Lung (tissue), 17 donors: ENCODE measurements at places on chromosomes 4 and X. TPM values are rescaled to one million over a fixed set of nuclear protein-coding genes. Genes with fewer than 3 reads are reported as not detected.

DNA sequence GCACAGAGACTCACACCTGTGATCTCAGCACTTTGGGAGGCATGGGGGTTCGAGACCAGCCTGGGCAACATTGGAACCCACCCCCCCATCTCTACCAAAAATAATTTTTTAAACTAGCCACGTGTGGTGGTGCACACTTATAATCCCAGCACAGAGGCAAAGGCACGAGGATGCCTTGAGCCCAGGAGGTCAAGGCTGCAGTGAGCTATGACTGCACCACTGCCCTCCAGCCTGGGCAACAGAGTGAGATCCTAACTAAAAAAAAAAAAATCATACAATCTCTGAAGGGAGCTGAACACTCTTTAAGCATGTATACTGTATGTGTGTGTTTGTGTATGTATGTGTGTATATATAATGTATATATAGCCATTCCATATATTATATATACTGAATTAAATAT is 2.5 kb upstream of the PRKX start:
- DNase-seq: no peak
- no peak overlapping the region for H3K4me3 ChIP-seq
- H3K27me3 ChIP-seq: peaks cover 11% of the 10 kb centered on the region
- H3K4me1 ChIP-seq: no peaks in the 10 kb centered on the region
- no peaks in the 10 kb centered on the region for H3K36me3 ChIP-seq

DNA sequence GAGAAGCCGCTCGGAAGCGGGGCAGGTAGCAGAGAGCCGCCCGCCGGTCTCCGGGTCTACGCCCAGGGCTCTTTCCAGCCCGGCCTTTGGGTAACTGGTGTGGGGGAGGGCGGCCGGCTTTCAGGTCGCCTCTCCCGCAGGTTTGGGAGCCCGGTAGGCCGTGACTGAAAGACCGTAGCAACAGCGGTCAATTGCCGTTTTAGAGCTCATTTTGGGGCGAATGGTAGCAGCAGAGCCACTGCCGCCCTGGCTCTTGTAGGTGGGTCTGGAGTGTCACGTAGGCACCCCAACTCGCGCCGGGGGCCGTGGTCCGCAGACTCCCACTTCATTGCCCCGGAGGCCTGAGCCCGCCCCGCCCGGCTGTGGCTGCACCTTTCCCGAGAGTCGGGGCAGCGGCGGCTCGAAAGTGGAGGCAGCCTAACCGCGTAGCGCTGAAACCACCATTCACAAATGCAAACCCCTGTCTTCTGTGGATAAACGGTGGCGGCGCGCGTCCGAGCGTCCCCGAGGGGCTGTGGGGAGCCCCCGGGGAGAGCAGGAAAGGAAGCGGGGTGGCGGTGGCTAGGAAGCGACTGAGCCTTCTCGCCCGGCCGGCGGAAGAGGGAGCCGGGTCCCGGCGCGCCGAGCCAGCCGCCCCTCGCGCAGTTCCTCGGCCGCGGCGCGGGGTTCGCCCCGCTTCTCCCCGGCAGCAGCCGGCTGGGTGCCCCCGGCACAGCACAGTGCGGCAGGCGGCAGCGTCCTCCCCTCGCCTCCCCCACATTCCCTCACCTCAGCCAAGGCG is 2185.1 kb upstream of the TENM3 start:
- H3K4me1 ChIP-seq: peaks cover 17% of the 10 kb centered on the region
- H3K4me3 ChIP-seq: peak overlapping the region; percentile 27
- no peaks in the 10 kb centered on the region for H3K36me3 ChIP-seq
- H3K27me3 ChIP-seq: peaks cover 5% of the 10 kb centered on the region
- H3K27ac ChIP-seq: no peak overlapping the region

DNA sequence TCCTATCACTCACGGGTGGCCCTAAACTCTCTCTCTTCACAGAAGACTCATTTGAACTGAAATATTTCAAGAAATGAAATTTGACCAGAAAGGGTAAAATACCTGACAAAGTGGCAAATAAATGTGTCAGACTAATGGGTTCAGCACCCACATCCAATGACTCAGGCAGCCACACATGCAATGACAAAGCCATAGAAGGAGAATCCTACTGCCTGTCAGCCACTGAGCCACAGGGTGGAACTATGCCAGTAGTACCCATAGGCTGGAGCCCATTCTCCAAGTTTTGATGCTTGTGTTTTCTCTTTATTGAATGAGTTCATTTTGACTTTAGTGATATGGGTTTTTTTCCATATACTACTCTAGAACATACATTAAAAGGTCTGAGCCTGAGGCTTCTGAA is 179.0 kb downstream of the BEND2 start:
- no peak overlapping the region for H3K4me3 ChIP-seq
- no peak overlapping the region for H3K27ac ChIP-seq
- DNase-seq: no peak
- no peaks in the 10 kb centered on the region for H3K4me1 ChIP-seq
- H3K36me3 ChIP-seq: no peaks in the 10 kb centered on the region

GRCh38 chr4:149713031-149713430 is 102.6 kb downstream of the IQCM start:
- no peak overlapping the region for H3K27ac ChIP-seq
- DNase-seq: no peak
- H3K4me1 ChIP-seq: peaks cover 6% of the 10 kb centered on the region
- H3K4me3 ChIP-seq: no peak overlapping the region
- no peaks in the 10 kb centered on the region for H3K27me3 ChIP-seq
- no peaks in the 10 kb centered on the region for H3K36me3 ChIP-seq

DNA sequence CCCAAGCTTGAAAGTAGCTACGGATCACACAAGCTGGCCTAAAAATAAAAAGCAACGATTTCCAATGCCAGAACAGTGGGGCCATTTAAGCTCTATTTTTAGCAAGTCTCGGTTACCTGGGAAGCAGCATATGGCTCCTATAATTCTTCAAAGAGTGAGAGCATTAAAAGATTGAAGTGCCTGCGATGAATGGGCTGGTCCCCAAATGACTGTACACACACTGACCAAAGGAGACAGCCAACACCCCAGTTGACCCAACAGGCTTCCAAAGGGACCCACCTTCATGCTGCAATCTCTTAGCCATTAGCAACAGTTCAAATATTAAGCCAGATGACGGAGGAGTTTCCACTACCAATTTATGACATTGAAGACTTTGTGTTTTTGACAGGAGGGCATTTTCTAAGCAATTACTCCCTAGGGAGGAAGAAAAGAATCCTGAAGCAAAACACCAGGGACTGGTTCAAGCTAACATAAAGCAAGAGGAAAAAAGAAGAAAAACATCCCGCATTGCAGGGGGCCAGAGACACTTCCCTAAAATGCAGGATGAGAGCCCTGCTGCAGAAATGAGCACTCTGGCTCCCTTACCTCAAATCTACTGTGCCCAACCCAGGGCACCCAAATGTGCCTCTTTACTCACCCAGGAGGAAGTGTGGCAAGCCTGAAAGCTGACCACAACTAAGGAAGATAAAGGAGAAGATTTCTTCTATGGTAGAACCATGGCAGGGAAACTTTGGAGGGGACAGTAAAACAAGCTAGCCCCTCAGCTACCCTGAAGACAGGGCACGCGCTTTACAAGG is 21.6 kb downstream of the SH3KBP1 start:
- DNase-seq: no peak
- H3K27ac ChIP-seq: no peak overlapping the region
- peaks cover 4% of the 10 kb centered on the region for H3K4me1 ChIP-seq
- no peaks in the 10 kb centered on the region for H3K36me3 ChIP-seq
- no peak overlapping the region for H3K4me3 ChIP-seq

GRCh38 chr4:187179086-187180058 is 455.7 kb upstream of the FAT1 start:
- no peak overlapping the region for H3K27ac ChIP-seq
- no peaks in the 10 kb centered on the region for H3K36me3 ChIP-seq
- H3K4me1 ChIP-seq: no peaks in the 10 kb centered on the region
- DNase-seq: peak; percentile 25
- H3K4me3 ChIP-seq: no peak overlapping the region

- no peaks in the 10 kb centered on the region for H3K27me3 ChIP-seq
- H3K4me3 ChIP-seq: no peak overlapping the region
- H3K36me3 ChIP-seq: no peaks in the 10 kb centered on the region
- no peaks in the 10 kb centered on the region for H3K4me1 ChIP-seq
- DNase-seq: no peak
Observed at GRCh38 chr4:26317766-26318165, 3.0 kb upstream of the RBPJ start.

DNA sequence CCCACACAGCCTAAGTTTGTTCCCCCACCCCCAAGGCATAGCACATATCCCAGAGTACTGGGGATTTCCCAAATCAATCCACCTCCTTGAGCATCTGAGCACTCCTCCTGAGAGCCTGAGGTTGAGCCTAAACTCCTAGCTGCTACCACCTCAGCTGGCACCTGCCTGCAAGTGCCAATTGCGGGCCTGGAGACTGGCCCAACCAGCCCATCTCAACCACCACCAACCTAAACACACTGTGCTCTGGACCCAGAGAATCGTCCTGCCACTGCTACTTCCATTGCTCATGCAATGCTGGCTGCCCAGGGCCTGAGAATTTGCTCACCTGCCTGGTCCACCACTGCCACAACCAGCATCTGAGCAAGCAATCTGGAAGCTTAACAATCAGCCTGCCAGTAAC is 177.1 kb downstream of the FGF13 start:
- H3K4me3 ChIP-seq: no peak overlapping the region
- no peaks in the 10 kb centered on the region for H3K27me3 ChIP-seq
- H3K4me1 ChIP-seq: no peaks in the 10 kb centered on the region
- H3K27ac ChIP-seq: no peak overlapping the region
- H3K36me3 ChIP-seq: no peaks in the 10 kb centered on the region
- no peak for DNase-seq

STBD1 gene
- total RNA-seq: 4.8 TPM

DNA sequence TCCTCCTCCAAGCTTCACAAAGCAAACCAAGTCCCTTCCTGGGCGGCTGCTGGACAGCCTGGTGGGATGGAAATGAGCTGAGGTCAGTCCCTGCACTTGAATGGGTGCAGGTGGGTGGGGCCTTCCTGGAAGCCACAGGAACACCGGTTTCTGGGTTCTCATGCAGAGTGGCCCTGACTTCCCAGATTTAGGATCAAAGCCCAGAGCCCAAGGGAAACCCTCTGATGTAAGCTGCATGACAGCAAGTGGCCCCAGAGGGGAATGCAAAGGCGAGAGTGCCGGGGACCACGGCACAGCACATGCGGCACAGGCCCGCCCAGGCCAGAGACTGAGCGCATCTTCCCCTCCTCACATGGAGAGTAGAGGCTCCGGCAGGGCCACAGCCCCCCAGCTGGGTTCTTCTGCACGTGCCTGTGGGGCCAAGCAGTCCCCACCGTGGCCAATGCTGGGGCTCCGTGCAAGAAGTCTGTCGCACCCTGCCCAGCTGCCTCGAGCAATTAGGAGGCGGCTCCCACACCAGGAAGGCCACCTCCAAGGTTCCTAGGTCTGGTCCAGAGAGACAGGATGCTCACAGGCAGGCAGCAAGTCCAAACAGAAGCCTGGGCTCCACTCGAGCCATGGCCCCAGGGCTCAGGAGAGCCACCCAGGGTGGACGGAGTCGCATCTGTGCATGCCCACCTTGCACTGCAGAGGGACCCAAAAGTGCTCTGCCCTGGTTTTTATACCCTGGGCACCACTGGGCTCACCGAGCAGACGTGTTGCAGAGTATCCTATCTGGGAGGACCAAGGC is 83.0 kb downstream of the HTRA3 start:
- H3K4me1 ChIP-seq: peaks cover 20% of the 10 kb centered on the region
- H3K27me3 ChIP-seq: no peaks in the 10 kb centered on the region
- H3K4me3 ChIP-seq: no peak overlapping the region
- peak overlapping the region; percentile 1 for H3K27ac ChIP-seq
- DNase-seq: no peak

RHOH gene
- total RNA-seq: 8.3 TPM

DNA sequence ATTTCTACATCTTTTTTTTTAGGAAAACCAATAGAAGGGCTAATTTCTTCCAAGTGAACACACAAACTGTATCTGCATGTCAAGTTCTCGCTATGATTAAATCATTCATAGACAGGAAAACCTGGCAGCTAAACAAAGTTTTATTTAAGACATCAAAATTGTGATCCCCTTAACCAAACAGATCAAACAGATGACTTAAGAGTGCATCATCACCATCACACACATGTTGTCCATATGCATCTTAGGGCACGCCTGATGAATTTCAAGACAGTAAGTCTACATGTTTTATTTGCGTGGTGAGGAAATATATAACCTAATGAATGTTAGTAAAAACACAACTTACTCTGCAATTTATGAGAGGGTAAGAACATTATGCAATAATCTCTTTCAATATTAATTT is 317.0 kb upstream of the ANXA10 start:
- H3K36me3 ChIP-seq: no peaks in the 10 kb centered on the region
- DNase-seq: no peak
- no peaks in the 10 kb centered on the region for H3K27me3 ChIP-seq
- no peak overlapping the region for H3K27ac ChIP-seq

GRCh38 chr4:81470456-81471297 is 1.0 kb downstream of the RASGEF1B start:
- H3K36me3 ChIP-seq: no peaks in the 10 kb centered on the region
- H3K4me1 ChIP-seq: peaks cover 24% of the 10 kb centered on the region
- DNase-seq: peak; percentile 78
- H3K4me3 ChIP-seq: peak overlapping the region; percentile 78

GRCh38 chr4:88022289-88022688 is 14.9 kb downstream of the PKD2 start:
- H3K36me3 ChIP-seq: peaks cover 23% of the 10 kb centered on the region
- no peak overlapping the region for H3K4me3 ChIP-seq
- no peaks in the 10 kb centered on the region for H3K4me1 ChIP-seq
- no peak overlapping the region for H3K27ac ChIP-seq
- H3K27me3 ChIP-seq: no peaks in the 10 kb centered on the region
- DNase-seq: peak; percentile 31

DNA sequence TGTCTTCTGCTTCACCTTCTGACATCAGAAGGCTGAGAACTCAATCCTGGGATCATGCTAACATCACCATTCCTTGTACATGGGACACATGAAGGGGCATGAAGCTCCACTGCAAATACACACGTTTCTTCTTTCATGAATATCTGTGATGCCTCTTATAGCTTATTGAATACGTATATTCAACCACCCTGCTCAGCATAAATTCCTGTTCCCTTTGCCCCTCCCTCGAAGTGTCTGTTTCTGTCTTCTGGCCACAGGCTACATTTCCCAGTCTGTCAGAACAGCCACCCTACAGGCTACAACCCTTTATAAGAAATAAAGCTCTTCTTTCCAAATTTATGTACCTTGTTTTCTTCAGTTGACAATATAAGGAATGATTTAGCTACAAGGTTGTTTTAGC is 201.3 kb upstream of the STS start:
- H3K4me1 ChIP-seq: no peaks in the 10 kb centered on the region
- H3K27ac ChIP-seq: no peak overlapping the region
- H3K27me3 ChIP-seq: peaks cover 24% of the 10 kb centered on the region
- H3K4me3 ChIP-seq: no peak overlapping the region

GRCh38 chr4:99753931-99754330 is 62.7 kb upstream of the DAPP1 start:
- no peaks in the 10 kb centered on the region for H3K27me3 ChIP-seq
- no peak overlapping the region for H3K27ac ChIP-seq

SLC9A7 gene
- total RNA-seq: 5.4 TPM

SLC9B1 gene
- 4.6 TPM for total RNA-seq

- H3K4me1 ChIP-seq: peaks cover 3% of the 10 kb centered on the region
- H3K36me3 ChIP-seq: no peaks in the 10 kb centered on the region
- H3K27ac ChIP-seq: no peak overlapping the region
- no peaks in the 10 kb centered on the region for H3K27me3 ChIP-seq
- H3K4me3 ChIP-seq: no peak overlapping the region
Observed at GRCh38 chr4:55762819-55763218, 56.8 kb upstream of the EXOC1L start.
